ENCODE measurements at places on chromosomes 4 and X.

DNA sequence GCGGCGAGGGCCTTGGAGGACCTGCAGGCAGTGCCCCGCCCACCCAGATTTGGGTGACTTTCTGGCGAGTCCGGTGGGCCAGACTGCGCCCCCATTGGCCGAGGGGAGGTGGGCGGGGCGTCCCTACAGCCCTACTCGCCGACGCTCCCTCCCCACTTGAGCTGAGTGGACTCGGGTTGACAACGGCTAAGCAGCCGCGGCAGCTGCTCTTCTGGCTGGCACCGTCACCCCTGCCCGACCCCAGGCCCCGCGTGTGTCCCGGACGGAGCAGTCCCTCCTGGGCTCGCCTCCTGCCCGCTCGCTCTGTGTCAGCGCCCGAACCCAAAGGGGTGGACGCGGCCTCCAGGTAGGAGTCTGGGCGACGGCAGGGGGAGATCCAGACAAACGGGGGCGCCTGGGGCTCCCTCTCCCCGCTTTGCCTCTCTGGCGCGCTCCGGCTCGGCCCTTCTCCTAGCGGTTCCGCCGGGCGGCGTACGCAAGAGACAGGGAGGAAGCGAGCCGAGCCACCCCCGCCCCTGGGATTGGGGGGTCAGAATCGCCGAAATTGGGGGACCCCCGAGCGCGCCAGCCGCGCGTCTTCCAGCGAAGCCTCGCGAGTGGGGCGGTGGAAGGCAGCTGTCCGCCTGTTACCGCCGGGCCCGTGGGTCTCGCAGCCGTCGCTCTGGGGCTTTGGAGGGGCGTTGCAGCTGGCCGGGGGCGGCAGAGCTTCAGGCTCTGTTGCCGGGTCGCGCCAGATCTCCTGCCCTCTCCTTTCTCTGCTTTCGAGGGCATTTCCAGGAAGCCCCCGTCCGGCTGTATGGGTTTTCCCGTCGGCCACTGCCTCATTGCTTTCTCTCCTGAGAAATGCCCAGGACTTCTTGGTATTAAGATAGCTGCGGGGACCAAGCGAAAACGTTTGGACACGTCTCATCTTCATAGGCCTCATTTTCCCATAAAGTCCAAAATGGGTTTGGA is 46.3 kb downstream of the STARD8 start:
- DNase-seq = no peak

DNA sequence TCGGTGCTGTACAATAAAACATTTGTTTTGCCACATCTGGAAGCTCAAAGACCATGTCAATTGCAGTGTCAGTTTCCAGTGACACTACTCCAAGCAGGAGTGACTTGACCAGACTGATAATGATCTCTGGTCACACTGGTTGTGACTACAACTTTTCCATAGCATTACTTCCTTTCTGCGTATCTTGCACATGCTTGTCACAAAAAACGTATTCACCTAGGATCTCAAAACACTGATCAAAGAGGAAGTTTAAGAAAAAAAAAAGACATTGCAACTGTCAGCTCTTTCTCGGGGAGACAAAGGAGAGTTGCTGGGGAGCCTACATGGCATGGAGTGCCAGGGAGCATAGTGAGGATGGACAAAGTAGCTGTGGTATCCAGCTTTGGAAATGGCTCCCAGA is 60.6 kb downstream of the OPHN1 start:
- DNase-seq = no peak

DNA sequence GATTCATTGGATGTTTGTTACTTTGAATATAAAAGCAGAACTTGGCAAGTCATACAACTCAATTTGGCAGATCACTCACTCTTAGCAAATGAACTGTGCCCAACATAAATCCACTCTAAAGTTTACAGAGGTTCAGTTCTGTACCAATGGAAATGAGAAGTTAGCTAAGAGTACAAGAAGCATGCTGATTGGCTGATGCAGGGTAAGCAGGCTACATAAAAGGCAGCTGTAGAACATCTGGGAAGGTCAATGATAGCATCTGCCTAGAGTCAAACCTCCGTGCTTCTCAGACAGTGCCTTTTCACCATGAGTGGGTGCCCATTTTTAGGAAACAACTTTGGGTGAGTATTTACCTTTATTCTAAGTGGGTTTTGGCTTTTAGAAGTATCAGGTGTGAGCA is at the start of gene TDO2:
TDO2 (plus strand) TSS at position 244 of the 400 bp plus-strand sequence; CDS start at position 307, 63 bp downstream.
- no peak for DNase-seq

GRCh38 chr4:169133932-169134331 is 123.9 kb upstream of the CBR4 start:
- DNase-seq = no peak

DNA sequence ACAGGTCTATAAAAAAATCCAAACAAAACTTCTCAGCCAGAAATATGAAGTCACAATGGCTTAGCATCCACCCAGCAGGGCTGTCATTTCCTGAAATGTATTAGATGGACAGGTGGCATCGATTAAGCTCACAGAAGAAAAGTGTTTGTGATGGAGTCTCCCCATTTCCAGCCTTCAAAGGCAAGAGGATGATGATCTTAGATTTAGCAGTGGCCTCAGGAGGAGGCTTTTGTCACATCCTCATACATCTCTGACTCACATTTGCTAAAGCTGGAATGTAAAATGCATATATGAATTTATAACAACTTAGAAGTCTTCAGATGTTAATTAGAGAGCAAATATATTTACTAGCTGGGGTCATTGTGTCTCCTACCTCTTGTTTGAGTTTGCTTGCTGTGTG is 441.9 kb downstream of the SPRY1 start:
- no peak for DNase-seq

GRCh38 chrX:49029876-49030275 is 13.3 kb downstream of the TFE3 start:
- no peak for DNase-seq

All from stimulated activated CD4-positive, alpha-beta T cell treated with anti-CD3 and anti-CD28 coated beads, Interleukin-1b, Interleukin-23, amount 100 ng/mL, for 24 hours (primary cell).